ENCODE measurements at places on chromosomes 4 and X. TPM values are rescaled to one million over a fixed set of nuclear protein-coding genes. Genes with fewer than 3 reads are reported as not detected.

GRCh38 chr4:16289897-16290554 lies 63.8 kb upstream of the TAPT1 start:
- no peaks in the 10 kb centered on the region for H3K27me3 ChIP-seq
- no peak overlapping the region for H3K27ac ChIP-seq
- peaks cover 2% of the 10 kb centered on the region for H3K4me1 ChIP-seq
- no peaks in the 10 kb centered on the region for H3K36me3 ChIP-seq
- DNase-seq, result no peak

DNA sequence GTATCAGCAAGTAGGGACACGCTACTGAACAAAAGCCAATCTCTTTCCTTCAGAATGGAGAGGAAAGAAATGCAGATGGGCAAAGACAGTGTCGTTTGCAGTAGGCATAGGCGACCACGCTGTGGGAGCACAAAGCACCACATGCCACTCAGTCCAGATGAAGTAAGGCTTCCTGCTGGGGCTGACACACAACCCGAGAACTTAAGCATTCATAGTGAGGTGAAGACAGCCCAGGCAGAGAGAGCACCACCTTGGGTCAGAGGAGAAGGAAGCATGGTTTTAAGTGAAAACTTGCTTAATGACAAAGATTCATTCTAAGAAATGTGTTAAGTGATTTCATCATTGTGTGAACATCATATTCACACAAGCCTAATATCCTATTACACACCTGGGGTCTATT lies 238.8 kb downstream of the MGST2 start:
- H3K4me1 ChIP-seq, result peaks cover 17% of the 10 kb centered on the region
- H3K4me3 ChIP-seq, result no peak overlapping the region
- no peak overlapping the region for H3K27ac ChIP-seq
- no peak for DNase-seq
- no peaks in the 10 kb centered on the region for H3K36me3 ChIP-seq
- H3K27me3 ChIP-seq, result no peaks in the 10 kb centered on the region

- no peaks in the 10 kb centered on the region for H3K36me3 ChIP-seq
- no peaks in the 10 kb centered on the region for H3K27me3 ChIP-seq
- H3K4me3 ChIP-seq, result no peak overlapping the region
- no peak for DNase-seq
- H3K4me1 ChIP-seq, result peaks cover 3% of the 10 kb centered on the region
Observed at GRCh38 chrX:136138939-136139338, 8.4 kb upstream of the FHL1 start.

- H3K36me3 ChIP-seq, result no peaks in the 10 kb centered on the region
- H3K4me3 ChIP-seq, result no peak overlapping the region
- no peak overlapping the region for H3K27ac ChIP-seq
Observed at GRCh38 chr4:183499389-183499788, 5.5 kb upstream of the ING2 start.

DNA sequence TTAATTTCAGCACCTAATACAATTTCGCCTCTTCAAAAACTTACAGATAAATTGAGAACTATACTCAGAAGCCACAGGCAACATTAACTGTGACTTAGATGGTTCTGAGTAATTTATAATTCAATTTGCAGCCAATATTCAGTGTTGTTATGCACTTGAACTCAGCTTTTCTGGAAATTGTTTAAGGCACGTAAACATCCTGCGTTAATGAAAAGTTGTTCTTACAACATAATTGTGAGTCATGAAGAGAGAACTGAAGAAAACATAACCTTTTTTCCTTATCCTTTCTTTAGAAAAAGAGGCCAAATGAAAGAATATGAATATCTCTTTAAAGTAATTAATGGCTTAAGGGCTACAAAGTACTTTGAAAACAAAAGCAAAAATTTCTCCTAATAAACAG lies 16.6 kb upstream of the H2AZ1 start:
- no peaks in the 10 kb centered on the region for H3K4me1 ChIP-seq
- DNase-seq, result no peak
- no peaks in the 10 kb centered on the region for H3K27me3 ChIP-seq
- no peaks in the 10 kb centered on the region for H3K36me3 ChIP-seq
- no peak overlapping the region for H3K4me3 ChIP-seq

The MEPE gene
- total RNA-seq, result not detected

GRCh38 chr4:22268350-22269025 lies 247.4 kb downstream of the ADGRA3 start:
- no peak overlapping the region for H3K27ac ChIP-seq
- no peak for DNase-seq

The SULT1B1 gene
- total RNA-seq, result 2.1 TPM

The ETDB gene
- not detected for total RNA-seq

The LPAR4 gene
- total RNA-seq, result not detected

The GRPR gene
- total RNA-seq, result 0.20 TPM

The SHROOM3 gene
- 80.6 TPM for total RNA-seq

- no peak for DNase-seq
- no peaks in the 10 kb centered on the region for H3K4me1 ChIP-seq
- no peaks in the 10 kb centered on the region for H3K27me3 ChIP-seq
- H3K36me3 ChIP-seq, result no peaks in the 10 kb centered on the region
Observed at GRCh38 chr4:75345423-75345822, 168.8 kb downstream of the RCHY1 start.

The MAGEA9B gene
- not detected for total RNA-seq

The OPHN1 gene
- 16.9 TPM for total RNA-seq

The CFI gene
- total RNA-seq, result 20.2 TPM

The GYPE gene
- total RNA-seq, result 1.7 TPM

The WWC2 gene
- total RNA-seq, result 119 TPM

The MPP1 gene
- total RNA-seq, result 53.5 TPM

The RASGEF1B gene
- 45.7 TPM for total RNA-seq

DNA sequence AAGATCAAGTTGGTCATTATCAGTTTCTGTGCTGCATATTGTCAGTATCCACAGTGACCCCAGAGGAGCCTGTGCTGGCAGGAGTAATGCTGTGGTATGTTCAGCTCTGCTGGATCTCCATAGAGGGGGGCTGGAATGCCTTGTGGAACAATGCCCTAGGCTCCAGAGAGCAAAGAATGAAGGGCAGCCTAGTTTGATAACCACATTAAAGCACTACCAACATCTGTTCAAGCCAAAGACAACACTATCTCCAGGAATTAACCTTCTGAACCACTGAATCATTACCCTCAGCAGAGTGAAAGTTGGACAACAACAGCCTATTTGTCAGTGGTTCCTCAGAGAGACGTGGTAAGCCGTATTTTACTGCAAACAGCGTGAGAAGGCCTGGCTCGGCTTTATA lies 192.3 kb upstream of the CXorf66 start:
- H3K4me1 ChIP-seq, result no peaks in the 10 kb centered on the region
- H3K27me3 ChIP-seq, result no peaks in the 10 kb centered on the region

- no peaks in the 10 kb centered on the region for H3K4me1 ChIP-seq
- no peak for DNase-seq
- H3K36me3 ChIP-seq, result no peaks in the 10 kb centered on the region
- no peaks in the 10 kb centered on the region for H3K27me3 ChIP-seq
Observed at GRCh38 chrX:40853816-40854123, 118.4 kb upstream of the MED14 start.

The KCTD8 gene
- total RNA-seq, result not detected

- DNase-seq, result no peak
- H3K27me3 ChIP-seq, result no peaks in the 10 kb centered on the region
- no peak overlapping the region for H3K4me3 ChIP-seq
Observed at GRCh38 chr4:36399762-36400353, 118.4 kb downstream of the DTHD1 start.

DNA sequence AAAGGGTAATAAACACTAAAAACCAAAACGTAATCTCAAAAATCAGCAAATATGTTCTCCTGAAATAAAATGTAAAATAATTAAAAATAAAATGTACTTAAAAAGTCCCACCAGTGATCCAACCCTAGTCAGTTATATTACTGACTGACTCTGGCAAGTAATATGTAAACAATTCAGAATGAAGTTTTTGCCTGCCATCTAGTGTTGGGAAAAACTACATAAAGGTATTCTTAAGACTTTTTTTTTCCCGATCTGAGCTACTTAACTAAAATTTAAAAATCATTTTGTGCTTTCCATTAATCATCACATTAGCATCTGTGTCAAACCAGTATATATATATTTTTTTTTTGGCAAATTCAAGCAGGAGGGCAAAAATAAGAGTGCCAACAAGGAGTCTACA lies 24.0 kb downstream of the RCHY1 start:
- H3K4me3 ChIP-seq, result no peak overlapping the region
- no peak overlapping the region for H3K27ac ChIP-seq
- DNase-seq, result no peak
- no peaks in the 10 kb centered on the region for H3K4me1 ChIP-seq
- H3K27me3 ChIP-seq, result no peaks in the 10 kb centered on the region

DNA sequence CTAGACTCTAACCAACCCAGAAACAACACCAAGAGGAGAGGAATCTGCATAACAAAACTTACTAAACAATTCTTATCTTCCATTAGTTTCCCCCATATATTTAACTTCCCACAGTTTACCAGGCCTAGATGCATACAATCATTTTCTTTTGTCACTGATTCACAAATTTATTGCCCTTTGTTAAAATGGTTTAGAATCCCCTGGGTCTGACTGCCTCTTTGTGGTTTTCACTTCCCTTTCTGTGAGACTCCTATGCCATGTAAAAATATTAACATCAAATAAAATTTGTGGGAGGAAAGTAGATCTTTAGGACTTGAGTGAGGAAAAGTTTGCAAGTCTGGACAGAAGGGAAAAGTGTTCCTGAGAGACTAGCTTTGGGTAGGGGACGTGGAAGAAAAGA lies 393.8 kb upstream of the CNKSR2 start:
- no peak for DNase-seq
- no peak overlapping the region for H3K27ac ChIP-seq
- H3K27me3 ChIP-seq, result no peaks in the 10 kb centered on the region
- H3K36me3 ChIP-seq, result no peaks in the 10 kb centered on the region
- H3K4me1 ChIP-seq, result no peaks in the 10 kb centered on the region

The MAGED4 gene
- total RNA-seq, result 2.1 TPM

GRCh38 chr4:19531906-19532848 lies 719.5 kb upstream of the SLIT2 start:
- H3K36me3 ChIP-seq, result no peaks in the 10 kb centered on the region
- no peaks in the 10 kb centered on the region for H3K27me3 ChIP-seq
- no peak overlapping the region for H3K4me3 ChIP-seq
- H3K27ac ChIP-seq, result no peak overlapping the region

The SLC39A8 gene
- total RNA-seq, result 218 TPM

- DNase-seq, result peak; percentile 62
- H3K4me1 ChIP-seq, result no peaks in the 10 kb centered on the region
- H3K4me3 ChIP-seq, result no peak overlapping the region
- no peaks in the 10 kb centered on the region for H3K27me3 ChIP-seq
Observed at GRCh38 chr4:40514497-40514951, 115.1 kb downstream of the RBM47 start.

GRCh38 chr4:121093261-121093660 lies 20.9 kb upstream of the NDNF start:
- H3K27me3 ChIP-seq, result no peaks in the 10 kb centered on the region
- no peaks in the 10 kb centered on the region for H3K4me1 ChIP-seq
- DNase-seq, result no peak
- no peak overlapping the region for H3K4me3 ChIP-seq
- no peak overlapping the region for H3K27ac ChIP-seq
- no peaks in the 10 kb centered on the region for H3K36me3 ChIP-seq

DNA sequence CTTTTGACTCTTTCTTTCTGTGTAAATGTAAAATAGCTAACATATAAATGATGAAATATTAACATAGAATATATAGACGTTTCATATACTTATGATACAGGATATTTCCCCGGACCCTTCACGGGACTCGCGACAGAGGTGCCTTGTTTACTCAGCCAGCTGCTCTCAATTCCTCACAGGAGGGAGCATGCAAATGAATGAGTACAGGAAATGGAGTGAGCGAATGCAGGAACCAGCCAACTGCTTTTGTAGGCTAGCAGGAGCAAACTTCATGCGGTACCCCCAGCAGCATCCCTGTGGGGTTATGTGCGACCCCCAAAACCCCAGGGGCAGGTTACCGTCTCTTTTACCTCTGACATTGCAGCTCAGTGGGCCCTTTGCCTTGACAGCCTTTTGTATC lies 110.3 kb upstream of the PDHA2 start:
- H3K27ac ChIP-seq, result no peak overlapping the region
- H3K4me1 ChIP-seq, result no peaks in the 10 kb centered on the region
- H3K27me3 ChIP-seq, result no peaks in the 10 kb centered on the region
- H3K36me3 ChIP-seq, result no peaks in the 10 kb centered on the region

GRCh38 chr4:26861434-26862186 lies 969 bp downstream of the STIM2 start:
- peak overlapping the region; percentile 96 for H3K27ac ChIP-seq
- no peaks in the 10 kb centered on the region for H3K27me3 ChIP-seq
- H3K36me3 ChIP-seq, result no peaks in the 10 kb centered on the region
- H3K4me1 ChIP-seq, result peaks cover 47% of the 10 kb centered on the region

DNA sequence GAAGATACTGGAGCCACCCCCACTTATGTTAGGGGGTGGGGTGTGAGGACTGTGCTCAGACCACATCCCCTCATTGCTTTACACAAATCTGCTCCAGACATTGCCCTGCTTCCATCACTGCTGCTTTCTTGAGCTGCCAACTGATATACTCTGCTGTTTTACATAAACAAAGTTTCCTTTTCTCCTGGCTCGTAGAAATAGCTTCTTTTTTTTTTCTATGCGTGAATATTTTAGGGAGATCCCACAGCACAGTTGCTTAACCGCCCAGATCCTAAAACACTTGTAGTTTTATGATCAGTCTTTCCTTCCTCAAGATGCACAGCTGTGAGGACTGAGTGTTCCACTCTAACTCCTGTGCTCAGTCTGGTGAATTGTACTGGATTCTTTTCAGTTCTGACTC lies 768.4 kb downstream of the PCDH18 start:
- no peak overlapping the region for H3K27ac ChIP-seq
- H3K4me3 ChIP-seq, result no peak overlapping the region
- H3K27me3 ChIP-seq, result no peaks in the 10 kb centered on the region
- no peaks in the 10 kb centered on the region for H3K36me3 ChIP-seq

The CXorf49 gene
- total RNA-seq, result not detected

GRCh38 chr4:85430697-85431096 lies 44.3 kb upstream of the ARHGAP24 start:
- DNase-seq, result no peak
- H3K4me1 ChIP-seq, result no peaks in the 10 kb centered on the region
- H3K27me3 ChIP-seq, result no peaks in the 10 kb centered on the region
- no peak overlapping the region for H3K27ac ChIP-seq
- no peak overlapping the region for H3K4me3 ChIP-seq

GRCh38 chr4:17072483-17072882 lies 174.0 kb upstream of the LDB2 start:
- DNase-seq, result no peak
- H3K36me3 ChIP-seq, result no peaks in the 10 kb centered on the region
- no peaks in the 10 kb centered on the region for H3K4me1 ChIP-seq
- no peak overlapping the region for H3K27ac ChIP-seq
- H3K27me3 ChIP-seq, result no peaks in the 10 kb centered on the region

DNA sequence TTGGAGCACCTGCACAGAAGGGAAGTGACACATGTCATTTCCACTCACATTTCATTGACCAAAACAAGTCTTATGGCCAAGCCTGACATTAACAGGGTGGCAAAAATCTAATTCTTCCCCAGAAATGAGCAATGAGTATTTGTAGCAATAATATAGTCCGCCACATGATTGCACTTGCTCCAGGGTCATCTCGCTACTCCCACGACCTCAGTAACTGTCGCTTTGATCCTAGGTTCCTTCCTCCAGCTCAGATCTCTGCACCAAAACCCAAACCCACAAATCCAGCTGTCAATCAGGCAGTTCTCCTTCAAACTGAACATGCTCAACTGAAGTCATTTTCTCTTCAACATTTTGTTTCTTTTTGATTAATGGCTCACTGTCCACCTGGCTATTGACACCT lies 25.2 kb upstream of the PTTG2 start:
- H3K36me3 ChIP-seq, result no peaks in the 10 kb centered on the region
- no peak overlapping the region for H3K27ac ChIP-seq
- no peaks in the 10 kb centered on the region for H3K27me3 ChIP-seq
- no peak for DNase-seq

Data from upper lobe of left lung (tissue), 6 donors.